ENCODE measurements at places on chromosomes 1 and 21.

DNA sequence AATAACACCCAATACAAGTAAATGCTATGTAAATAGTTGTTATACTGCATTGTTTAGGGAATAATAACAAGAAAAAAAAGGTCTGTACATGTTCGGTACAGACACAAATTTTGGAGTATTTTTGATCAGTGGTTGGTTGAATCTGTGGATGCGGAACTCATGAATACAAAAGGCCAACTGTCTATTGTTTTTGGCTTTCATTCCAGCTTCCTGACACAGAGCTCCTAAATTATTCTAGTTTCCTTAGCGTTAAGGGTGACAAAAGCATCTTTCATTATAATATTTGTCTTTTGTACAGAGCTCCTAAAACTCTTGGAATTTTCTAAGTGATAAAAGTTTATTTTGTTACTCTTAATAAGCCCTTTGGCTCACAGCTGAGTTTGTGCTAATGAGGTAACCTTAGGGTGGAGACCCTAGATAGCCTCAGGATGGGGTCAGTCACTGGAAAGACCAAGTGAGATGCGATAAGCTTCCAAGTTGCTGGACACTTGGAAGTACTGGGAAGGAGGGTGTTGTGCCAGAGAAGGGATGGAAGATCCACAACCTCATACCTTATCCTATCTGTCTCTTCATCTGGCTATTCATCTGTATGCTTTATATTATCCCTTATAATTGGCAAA lies 57.4 kb upstream of the PRRC2C start:
- no peak for DNase-seq

DNA sequence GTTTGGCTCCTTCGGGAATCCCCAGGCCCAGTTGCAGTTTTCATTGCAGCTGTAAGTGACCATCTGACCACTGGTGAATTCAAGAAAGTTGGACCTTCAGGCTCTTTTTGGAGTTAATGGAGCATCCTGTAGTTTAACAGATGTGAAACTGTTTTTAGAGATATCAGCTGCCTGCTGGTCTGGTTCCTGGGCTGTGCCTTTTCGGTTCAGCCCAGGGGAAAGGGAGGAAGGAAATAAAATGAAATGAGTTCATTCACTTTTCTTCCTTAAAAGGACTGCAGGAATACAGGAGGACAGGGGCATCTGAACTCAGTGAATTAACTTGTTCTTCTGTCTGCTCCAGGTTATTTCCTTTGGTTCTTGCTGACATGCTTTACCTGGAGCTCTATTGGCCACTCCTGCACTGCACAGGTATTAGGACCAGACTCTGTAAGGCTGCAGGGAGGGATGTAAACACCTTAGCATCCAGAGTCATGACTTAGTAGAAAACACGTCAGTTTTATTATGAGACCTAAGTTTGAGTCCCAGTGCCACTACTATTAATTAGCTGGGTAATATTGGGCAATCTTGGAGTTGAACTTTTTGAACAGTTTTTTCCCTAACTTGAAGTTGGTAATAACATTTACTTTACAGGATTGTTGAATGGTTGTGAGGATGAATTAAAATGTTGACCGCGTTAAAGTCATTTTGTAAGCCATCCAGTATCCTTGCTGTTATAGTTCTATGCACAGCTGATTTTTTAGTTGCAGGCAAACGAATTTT lies 83.6 kb downstream of the LRRC8D start:
- peak; percentile 54 for DNase-seq

GRCh38 chr21:18104802-18105201 lies 139.8 kb upstream of the CHODL start:
- no peak for DNase-seq

DNA sequence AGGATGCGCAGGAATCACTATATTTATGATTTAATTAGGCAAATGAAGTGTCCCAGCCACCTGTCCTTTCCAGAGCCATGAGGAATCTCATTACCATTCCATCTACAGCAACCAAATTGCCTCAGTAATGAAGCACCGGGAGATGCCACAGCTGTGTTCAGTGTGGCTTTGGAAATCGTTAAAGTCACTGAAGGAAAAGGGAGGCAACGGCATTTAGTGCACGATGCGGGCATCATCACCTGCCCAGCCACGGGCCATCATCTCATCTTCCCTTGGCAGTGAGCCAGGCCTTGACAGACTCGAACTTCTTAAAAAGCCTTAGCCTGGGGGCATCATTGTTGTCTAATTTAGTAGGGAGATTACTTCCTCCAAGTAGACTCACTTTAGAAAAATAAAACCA lies 67.8 kb downstream of the CNIH3 start:
- no peak for DNase-seq

GRCh38 chr1:116945421-116945820 lies 35.7 kb downstream of the PTGFRN start:
- no peak for DNase-seq

DNA sequence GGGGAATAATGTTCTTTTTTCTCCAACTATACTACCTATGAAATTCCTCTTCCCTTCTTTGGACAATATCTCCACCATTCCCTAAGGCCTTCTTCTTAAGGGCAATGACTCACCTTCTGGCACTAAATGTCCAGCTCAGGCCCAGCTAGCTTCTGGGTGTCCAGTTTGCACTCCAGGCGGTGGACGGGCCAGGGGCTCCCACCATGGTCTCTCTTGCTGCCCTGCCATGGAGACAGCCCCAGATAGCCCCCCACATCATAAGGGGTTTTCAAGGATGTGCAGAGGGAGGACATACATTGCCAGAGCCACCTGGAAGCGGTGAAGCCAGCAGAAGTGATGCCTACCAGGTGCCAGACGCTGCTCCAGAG lies 43.8 kb downstream of the C1orf198 start:
- DNase-seq, result no peak

GRCh38 chr1:109579491-109579890 lies 31.1 kb downstream of the GNAI3 start:
- DNase-seq, result no peak

DNA sequence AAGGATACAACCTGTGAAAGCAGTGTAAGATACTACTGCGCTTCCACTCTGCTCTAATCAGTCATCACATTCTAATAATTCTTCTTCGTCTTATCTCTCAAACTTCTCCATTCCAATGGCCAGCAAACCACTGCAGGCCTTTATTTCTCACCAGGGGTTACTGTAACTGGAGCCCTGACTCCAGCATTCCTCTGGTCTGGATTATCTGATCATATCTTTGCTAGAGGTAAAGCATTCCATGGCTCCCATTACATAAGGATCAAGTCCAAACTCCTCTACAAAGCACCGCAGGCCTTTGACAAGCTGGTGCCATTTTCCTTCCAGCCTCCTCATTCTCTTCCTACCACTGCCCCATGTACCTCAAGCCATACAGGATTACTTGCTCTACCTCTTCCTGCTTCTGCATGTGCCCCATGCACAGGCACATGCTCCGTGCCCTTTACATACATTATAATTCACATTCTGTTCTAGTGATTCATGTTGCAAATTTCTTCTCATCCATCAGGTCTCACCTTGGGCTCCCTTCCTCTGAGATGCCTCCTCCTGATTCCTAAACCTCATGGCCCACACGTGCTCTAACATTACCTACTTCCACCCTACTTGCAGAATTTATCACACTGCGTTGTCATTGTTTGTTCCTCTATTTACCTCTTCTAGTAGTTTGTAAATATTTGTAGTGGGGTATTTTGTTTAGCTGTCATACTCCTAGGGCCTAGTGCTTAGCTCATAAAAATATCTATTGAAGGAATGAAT lies 9.3 kb upstream of the SERBP1 start:
- DNase-seq, result no peak

- no peak for DNase-seq
Observed at GRCh38 chr1:205542367-205542766, 37.9 kb downstream of the CDK18 start.

- no peak for DNase-seq
Observed at GRCh38 chr1:150237746-150238145, 1.8 kb upstream of the ANP32E start.

DNA sequence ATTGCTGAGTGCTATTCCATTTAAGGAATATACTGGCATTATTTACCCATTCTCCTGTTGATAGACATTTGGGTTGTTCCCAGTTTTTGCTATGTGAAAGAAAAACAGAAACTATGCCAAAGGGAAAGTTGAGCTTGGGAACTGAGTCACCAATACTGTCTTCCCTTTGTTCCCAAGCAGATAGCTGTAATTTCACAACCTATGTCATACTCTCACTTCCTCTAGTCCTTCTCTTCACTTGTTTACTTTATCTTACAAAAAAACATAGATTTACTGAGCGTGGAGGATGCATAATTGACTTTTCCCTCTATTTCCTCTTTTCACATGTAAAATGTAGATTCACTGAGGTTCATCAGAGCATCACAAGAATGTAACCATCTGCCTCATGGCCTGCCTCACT lies 32.4 kb upstream of the PGBD5 start:
- DNase-seq, result no peak

DNA sequence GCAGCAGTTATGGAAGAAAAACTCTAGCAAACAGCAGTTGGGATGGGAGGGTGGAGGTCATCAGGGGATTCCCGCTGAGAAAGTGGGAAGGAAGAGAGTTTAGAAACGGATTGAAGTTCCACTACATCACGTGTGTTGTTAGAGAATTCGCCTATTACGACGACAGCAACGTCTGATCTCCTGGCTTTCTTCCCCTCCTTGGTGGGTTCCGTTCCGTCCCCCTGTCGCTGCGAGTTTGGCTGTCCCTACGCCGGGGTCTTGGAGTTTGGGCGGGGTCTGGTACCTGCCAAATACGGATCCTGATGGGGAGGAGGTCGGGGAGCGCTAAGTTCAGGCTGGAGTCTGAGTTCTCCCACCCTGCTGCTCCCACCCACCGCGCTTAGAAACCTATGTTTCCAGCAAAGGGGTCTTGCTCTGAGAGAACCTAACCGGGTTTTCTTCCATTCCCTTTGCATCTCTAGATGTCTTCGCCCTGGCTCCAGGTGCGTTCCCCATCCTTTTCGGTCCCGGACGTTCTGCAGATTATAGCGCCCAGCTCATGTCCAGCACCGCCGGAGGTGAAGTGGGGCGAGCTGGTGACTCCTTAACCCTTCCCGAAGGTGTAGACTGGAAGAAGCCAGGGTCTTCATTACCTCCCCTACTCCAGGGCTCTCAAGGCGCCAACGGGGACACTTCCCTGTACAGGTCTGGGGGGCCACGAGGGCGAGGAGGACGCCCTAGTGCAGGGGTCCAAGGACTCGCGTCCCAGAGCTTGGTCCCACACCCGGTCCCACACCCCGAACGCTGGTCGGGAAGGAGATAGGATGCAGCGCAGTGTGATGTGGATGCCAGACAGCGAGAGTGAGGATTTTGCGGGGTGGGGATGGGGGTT lies 641 bp upstream of the KCNK2 start:
- no peak for DNase-seq

DNA sequence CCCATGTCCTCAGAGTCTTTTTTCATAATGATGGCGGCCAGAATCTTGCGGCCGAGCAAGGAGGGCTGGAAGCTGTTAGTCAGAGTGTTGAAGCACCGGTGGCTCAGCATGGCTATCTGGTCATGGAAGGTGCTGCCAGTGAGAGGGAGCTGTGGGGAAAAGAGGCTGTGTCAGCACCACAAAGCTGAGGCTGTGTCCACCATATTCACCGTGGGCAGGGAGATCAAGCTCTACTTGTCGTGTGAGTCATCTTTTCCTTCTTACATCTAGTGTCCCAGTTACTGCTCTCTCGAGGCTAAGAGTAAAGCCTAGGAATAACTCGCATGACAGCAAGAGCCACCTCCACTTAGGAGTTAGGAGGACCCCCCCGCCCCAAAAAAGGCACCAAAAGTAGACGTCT lies 18.2 kb downstream of the ADAR start:
- DNase-seq, result no peak

GRCh38 chr1:19421365-19421764 lies 64.0 kb downstream of the CAPZB start:
- no peak for DNase-seq

DNA sequence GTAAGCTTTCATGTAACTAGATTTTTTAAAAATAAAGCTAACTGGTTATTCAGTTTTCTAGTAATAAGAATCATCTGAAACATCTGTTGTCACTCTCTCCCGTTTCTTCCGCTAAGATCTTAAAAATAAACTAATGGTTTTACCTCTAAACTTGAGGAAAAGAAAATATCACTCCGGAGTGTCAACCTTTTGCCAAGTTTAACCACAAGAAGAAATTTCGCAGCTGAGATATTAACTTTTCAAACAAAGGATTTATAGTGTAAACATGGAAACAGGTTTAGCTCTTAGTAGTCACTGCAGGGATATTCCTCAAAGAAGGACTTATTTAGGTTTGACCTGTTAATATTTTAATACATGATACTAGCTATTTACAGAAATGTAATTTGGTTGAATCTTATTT lies 954.9 kb downstream of the ADGRL2 start:
- DNase-seq, result no peak

DNA sequence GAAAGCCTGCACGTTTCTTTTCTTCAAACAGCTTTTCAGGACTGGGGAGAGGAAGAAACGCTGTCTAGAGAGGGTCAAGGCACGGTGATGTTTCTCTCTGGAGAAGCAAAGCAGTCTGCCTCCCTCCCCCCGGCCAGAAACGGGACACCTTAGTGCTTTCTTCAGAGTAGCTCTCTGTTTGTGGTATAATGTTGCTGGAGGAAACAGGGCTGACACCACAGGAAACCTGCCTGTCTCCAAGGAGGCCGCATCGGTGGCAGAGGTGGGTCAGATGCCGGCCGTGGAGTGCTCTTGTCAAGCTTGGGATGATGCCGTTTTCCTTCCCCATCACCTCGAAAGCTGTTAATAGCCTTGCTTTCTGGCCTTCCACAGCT lies 139.4 kb downstream of the DHRS3 start:
- DNase-seq, result peak; percentile 92

- DNase-seq, result no peak
Observed at GRCh38 chr1:223256034-223256433, 107.9 kb downstream of the SUSD4 start.

GRCh38 chr1:212294983-212295382 lies 9.8 kb downstream of the PPP2R5A start:
- DNase-seq, result no peak

DNA sequence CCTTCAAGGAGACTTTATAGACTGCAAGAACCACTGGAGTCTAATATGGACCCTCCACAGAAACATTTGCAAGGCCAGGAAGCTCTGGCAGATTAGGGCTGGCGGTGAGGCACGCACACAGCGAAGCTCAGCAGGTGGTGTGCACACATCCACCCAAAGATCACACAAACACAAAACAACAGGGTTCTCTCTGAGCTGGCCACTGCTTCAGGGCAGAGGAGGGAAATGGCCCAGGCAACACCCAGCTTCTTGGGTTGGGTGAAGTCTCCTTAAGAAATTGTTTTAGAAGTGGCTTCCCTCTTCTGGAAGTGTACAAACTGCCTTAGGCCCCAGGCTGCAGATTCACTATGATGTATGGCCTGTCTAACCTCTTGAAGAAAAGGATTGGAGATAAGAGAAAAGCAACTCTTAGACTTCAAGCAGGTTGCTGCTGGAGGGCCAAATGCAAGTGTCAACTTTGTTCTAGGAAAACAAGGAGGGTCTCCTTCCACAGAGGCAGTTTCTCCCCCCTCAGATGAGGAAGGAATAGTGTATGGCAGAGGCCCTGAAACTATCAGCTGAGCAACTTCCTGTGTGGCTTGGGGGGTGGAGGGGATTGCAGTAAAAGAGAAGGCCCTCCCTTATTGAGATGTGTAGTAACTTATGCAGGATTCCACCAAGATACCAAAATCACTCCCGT lies 2.0 kb downstream of the RCSD1 start:
- peak; percentile 87 for DNase-seq

GRCh38 chr21:45410865-45411809 lies 6.2 kb downstream of the COL18A1 start:
- no peak for DNase-seq
